ENCODE measurements at places on chromosomes 2 and 18.

DNA sequence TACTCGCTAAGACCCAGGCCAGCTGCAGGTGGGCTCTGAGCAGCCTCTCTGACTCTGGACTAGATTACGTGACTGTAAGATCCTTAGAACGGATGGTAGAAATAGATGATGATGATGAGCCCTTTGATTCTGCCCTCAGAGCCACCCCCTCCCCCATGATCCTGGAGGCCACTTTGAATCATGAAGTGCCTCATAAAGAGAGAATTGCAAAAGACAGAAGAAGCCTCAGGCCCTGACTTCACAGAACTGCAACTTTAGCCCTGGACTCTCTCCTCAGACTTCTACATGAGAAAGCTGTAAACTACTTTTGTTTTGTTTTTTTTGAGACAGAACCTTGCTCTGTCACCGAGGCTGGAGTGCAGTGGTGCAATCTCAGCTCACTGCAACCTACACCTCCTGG lies 15.4 kb upstream of the TET3 start:
- DNase-seq: no peak

GRCh38 chr2:151175864-151176263 lies 85.8 kb downstream of the RBM43 start:
- no peak for DNase-seq

GRCh38 chr2:226690461-226691024 lies 109.1 kb downstream of the IRS1 start:
- DNase-seq: no peak

DNA sequence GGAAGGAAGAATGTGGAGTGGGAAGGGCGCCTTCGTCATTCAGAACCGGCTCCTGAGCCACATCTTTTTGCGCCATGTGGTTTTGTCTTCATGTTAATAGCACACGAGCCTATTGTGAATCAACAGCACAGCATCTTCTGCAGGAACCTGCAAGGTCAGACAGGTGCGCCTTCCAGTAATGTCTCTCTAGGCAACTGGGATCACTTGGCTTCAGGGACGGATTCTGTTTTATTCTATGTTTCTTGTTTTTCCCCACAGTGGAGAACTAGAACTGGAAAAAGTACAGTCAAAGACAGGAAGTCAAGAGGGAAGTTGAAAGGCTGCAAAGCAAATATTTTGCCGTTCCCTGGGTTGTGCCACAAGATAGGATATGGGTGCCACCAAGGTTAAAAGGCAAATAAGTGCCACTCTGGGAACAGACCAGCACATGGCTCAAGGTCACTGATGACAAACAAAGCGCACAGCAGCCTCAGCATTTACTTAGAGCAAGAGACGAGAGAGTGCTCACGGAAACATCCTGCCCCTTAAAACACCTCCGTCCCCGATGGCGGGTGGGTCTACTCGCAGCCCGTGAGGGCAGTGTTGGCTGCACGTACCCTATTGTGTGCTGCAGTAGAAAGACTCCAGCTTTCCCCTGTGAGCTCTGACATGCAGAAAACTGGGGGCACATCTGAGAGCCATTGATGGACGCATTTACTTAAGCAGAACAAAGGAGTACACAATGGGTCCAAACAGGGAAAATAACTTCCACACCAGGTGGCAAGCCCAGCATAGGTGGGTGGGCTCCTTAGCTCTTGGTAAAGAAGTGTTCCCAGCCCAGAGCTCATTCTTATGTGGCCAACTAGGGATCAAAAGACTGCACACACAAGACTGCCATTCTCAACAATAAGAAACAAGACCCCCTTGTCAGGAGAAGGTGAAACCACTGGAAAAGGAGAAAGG lies 107.2 kb upstream of the PARD3B start:
- no peak for DNase-seq

- DNase-seq: no peak
Measured at GRCh38 chr18:48123941-48124340, 193.5 kb upstream of the SMAD2 start.

DNA sequence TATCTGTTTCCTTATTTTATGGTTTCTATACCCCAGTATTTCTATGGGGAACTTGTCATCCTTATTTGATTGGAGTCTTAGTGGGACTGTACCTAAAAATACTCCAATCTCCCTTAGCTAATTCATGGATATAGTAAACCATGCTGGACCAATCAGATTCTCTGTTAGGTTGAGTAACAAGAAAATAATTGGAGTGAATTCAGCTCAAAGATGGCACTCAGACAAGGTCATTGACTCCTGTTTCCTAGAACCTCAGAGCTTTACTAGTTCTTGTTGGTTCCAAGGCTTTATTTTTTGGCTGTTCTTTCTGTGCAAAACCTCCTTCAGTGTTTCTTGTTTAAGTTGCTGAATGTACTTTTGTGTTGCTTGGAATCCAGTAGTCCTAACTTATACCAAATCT lies 31.9 kb upstream of the CPS1 start:
- DNase-seq: no peak

Data from stimulated activated CD8-positive, alpha-beta memory T cell treated with anti-CD3 and anti-CD28 coated beads, Interleukin-12 subunit alpha, Interleukin-12 subunit beta, amount 100 ng/mL, for 4 hours (primary cell).